ENCODE measurements at places on chromosomes 1 and 21.
A peak's percentile ranks its signal among the peaks of the same experiment; 100 is the strongest.

DNA sequence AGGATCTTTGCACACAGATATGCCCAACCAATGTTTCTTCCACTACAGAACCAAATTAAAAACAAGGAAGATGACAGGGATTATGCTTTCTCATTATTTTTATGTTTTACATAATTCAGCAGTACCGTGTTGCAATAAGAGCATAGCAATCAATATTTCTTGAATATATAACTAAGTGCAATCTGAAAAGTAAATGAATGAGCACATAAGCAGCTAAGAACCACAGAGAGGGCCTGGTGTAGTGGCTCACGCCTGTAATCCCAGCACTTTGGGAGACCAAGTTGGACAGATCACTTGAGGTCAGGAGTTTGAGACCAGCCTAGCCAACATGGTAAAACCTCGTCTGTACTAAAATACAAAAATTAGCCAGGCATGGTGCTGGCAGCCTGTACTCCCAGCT, 423.7 kb downstream of the MRPL39 start:
- DNase-seq: no peak

DNA sequence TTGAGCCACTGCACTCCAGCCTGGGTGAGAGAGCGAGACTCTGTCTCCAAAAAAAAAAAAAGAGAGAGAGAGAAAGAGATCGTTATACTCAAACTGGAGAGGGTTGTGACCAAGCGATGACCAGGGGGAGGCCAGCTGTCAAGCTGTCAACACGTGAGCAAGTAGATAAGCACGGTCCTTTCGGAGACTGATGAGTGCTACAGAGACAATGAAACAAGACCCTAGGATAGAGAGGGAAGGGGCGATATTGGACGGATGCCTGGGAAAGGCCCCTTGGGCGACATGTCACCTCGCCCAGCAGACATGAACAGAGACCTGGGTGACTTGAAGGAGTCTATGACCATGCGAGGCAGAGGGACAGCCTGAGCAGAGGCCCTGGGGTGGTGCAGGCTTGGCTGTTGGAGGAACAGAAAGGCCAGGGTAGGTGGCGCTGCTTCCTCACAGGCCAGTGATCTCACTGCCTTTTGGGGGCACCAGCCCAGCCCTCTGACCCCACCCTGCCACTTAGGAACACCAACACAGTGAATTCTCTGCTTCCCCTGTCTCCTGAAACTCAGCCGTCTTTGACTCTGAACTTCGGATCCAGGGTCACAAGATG, 100.8 kb upstream of the IFFO2 start:
- DNase-seq: no peak

- DNase-seq: no peak
Observed at GRCh38 chr1:5845376-5845775, 146.8 kb downstream of the NPHP4 start.

DNA sequence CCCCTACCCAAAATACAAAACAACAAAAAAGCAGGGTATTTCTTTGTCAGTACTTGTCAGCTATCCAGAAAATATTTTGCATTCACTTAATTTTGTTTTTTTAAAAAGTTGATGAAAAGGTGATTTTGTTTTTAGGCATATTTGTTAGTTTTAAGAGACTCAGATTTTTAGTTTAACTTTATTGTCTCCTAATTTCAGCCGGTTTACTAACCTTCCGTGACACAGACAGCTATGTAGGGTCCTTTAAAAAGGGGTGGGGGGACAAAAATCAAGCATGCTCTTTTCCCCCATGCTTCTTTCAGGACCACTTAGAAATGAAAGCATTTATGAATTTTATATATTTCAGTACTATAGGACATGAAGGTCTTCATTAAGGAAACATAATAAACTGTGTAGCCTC, 1.6 kb downstream of the PBX1 start:
- no peak for DNase-seq

DNA sequence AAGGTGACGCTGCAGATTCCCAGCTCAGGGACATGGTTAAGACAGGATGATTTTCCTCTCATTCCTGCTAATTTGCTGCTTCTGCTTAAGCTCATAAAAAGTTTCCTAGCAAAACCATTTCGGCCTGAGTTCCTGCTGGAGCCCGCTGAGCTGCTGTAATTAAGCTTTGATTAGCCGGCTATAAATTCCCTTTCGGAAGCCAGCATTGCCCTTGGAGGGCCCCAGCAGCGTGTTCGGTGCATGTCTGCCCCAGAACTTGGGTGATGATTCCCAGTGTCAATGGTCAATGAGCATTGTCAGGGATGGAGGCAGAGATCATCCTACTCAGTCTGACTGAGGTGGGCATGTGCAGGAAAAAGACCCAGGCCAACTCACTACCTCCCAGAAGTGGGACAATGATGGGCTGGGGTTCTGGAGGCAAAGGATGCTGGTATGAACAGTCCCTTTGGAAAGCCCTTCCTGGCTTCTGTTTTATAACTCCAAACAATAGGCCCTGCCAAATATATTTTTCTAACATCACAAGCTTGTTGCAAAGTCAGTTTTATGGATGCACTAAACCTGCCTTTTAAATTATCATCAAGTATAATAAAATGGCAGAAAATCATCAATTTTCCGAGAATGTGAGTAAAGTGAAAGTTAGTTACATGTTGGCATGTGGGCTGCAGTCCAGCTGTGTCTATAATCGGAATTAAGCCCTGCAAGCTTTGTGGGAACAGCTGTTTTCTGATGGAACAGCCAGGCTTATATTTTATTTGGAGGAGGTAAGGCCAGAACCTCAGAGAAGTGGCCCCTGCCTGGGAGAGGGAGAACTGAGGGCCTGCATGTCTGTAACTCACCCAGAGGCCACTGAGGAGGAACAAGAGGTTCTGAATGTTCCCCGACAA, 257.1 kb downstream of the GRIK3 start:
- DNase-seq: no peak

- DNase-seq: no peak
Observed at GRCh38 chr1:45423906-45424678, 66.9 kb downstream of the TESK2 start.

GRCh38 chr1:157140063-157140588, 1.9 kb upstream of the ETV3 start:
- DNase-seq: no peak

- no peak for DNase-seq
Observed at GRCh38 chr1:174219606-174220370, 60.5 kb downstream of the RABGAP1L start.

GRCh38 chr1:220323717-220324116, 51.5 kb upstream of the RAB3GAP2 start:
- DNase-seq: no peak

GRCh38 chr1:220734571-220735326, 13.4 kb upstream of the MTARC2 start:
- DNase-seq: peak; percentile 26

DNA sequence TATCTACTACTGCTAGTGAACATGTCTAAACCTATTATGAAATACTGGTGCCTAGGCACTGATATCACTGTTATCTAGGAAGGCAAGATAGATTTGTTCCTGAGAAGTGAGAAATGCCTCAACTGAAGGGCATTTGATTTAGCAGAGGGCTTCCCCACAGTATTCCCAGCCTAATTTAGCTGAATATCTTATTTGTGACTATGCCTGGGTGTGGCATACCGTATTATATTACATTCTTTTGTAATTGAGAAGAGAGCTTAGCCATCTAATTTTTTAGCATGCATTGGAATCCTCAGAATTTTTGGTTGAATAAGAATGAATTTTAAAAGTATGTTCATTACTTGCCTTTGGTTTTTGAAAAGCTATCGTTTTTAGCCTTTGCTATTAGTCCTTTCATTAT, 99.1 kb downstream of the ZP4 start:
- DNase-seq: no peak

DNA sequence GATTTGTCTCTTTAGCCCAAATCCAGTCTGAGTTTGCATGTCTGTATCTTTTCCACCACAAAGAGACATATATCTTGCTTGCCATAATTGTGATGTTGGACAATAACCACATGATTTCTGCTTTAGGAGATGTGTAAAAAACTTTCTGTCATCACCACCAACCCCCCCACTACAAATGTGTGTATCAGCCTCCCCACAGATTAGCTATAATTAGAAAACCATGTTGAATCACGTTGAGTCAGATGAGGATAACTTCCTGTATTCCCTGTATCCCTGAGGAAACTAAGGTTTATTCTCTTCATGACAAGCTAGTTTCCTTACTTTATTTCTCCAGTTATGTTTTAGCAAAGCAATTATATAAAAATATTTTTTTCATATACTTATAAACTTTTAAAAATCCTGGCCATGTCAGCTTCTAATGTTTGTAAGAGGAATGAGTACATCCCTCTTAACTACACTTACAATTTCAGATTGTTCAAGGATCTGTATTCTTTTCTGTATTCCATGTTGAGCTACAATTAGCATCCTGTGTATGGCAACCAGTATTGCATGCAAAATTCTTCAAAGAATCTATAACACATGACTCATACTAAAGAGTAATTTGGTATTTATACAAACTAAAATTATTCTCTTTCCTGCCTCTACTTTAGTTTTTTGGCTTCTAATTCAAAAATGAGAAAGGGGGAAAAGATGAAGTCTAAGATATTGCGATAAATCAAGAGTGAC, 143.0 kb downstream of the FMN2 start:
- DNase-seq: no peak

DNA sequence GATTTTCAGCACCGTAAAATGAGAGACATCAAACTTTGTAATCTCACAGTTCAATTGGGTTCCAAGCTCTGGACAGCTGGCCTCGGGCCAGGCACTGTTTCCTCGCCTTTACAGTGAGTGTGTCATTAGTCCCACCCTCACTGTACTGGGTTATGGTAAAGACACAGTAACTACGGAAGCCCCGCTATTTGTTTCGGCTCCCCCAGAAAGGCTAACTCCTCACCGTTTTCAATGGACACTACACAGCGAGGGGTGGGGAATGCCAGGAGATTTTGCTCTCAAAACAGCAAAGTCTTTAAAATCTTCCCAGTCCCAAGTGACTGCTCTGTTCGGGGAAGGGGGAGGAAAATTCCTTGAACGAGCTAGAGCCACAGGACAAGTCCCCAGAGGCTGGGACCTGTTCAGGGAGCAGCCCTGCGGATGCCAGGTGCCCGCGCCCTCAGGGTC, 757 bp upstream of the SPSB1 start:
- peak; percentile 87 for DNase-seq

GRCh38 chr1:116434849-116435248, 61.8 kb downstream of the ATP1A1 start:
- no peak for DNase-seq

DNA sequence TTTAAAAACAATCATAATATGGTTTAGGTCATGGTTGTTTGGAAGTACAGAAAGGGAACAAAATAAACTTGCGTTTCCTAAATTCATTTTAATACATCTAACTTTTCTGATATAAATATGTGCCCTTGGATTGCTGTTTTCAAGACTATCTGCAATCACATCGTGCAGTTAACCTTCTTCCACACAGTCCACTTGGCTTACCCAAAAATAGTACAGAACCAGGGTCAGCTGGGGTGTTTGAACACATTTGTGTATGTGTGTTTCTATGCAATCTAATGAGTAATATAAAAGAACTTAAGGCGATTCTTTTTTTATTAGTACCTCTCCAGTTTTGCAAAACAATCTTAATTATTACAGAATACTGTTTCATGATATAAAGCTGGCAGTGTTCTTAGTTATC, 19.9 kb downstream of the SAMSN1 start:
- no peak for DNase-seq

- no peak for DNase-seq
Observed at GRCh38 chr1:51280321-51280978, 44.4 kb downstream of the RNF11 start.

DNA sequence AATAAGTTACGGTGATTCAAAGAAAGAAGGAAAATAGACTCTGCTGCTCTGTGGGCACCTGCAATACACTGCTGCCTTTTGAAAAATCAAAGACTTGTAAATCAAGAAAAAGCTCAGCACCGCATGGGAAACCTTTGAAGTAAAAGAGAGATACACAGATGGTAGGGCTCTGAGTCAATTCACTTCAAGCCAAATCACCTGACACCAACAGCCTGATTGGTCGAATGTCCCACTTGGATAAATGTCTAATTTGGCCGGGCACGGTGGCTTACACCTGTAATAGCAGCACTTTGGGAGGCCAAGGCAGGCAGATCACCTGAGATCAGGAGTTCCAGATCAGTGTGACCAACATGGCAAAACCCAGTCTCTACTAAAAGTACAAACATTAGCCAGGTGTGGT, 19.2 kb upstream of the RCAN3 start:
- no peak for DNase-seq

GRCh38 chr1:176656257-176656995, 193.5 kb downstream of the PAPPA2 start:
- DNase-seq: no peak

DNA sequence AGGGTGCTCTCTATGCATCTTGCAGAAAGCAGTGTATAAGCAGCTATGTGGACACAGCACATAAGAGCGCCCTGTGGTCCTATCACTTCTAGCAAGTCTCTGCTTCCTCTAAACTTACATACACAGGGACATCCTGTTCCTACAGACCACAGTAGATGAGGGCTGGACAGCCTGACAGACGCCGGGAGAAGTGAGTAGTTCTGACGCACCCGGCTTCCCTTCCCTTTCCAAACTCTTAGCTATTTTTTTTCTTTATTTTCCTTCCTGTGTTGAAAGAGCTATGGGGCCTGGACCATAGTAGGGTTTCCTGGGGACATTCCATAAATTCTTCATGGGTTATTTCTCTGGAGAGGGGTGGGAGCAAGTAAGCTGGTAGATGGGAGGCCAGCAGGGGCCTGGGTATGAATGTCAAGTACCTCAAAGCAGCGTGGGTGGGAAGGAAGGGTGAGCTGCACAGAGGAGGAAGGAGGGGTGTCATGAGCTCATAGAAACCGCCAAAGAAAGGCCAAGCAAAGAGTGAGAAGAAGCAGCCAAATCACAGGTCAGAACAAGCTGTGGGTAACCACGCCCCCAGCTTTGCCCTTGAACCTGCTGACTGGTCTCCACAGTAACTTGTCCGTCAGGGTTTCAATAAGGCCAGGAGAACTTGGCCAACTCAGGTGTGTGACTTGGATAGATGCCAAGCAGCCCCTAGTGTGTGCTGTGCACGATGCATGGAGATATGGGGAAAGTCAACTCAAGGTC, 36.6 kb downstream of the PLXNA2 start:
- DNase-seq: no peak

DNA sequence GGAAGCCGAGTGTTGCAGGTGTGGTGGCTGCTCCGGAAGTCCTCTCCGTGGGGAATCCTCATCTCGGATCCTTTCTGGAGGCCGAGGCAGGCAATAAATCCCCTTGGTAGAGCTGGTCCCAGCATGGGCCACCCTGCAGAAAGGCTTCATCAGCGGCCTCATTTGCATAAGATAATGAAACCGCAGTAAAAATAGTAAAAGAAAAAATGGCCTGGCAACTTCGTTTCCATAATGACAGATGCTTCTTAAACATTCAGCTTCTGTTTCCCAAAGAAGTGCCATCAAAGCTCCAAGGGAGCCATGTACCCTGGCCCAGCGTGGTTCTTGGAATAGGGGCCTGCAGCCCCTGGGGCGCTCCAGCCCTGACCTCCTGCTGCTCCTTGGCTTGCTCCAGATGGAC, 244.1 kb downstream of the GRIK3 start:
- no peak for DNase-seq

DNA sequence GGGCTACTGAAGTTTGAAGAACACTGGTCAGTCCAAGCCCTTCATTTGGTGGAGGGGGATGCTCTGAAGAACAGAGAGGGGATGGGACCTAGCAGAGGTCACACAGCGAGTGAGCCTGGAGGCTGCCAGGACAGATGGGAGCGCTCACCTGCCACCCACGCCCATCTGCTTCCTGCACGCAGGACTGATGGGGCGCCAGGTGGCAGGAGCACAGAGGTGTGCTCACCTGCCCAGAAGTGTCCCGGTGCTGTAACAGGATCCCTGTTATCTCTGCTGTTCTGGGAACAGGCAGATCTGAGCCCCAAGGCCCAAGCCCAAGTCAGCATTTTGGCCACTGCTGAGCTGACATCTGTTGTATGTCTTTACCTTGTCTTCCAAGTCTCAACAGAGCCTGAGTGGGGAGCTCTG, 40.5 kb downstream of the EPHB2 start:
- peak; percentile 24 for DNase-seq
